ELF-1 (cell line): ENCODE measurements at places on chromosomes 5 and 9.

- peak; percentile 96 for DNase-seq
Measured at GRCh38 chr5:16178745-16179372, 732 bp downstream of the MARCHF11 start.

DNA sequence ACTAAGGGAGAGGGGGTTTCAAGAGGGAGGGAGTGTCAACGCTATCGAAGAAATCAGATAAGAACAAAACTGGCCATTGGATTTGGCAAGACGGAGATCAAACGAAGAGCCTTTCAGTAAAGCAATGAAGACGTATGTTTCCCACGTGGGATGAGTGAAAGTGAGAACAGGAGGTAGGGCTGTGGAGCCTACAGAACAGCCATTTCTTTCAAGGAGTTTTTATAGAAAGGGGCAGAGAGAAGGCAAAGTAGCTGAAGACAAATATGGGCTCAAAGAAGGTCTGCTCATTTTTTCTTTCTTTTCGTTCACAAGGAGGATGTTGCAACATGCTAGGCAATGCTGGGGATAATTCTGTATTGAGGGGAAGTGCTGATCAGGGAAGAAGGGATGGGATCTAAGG, 98.3 kb downstream of the SUSD1 start:
- no peak for DNase-seq

DNA sequence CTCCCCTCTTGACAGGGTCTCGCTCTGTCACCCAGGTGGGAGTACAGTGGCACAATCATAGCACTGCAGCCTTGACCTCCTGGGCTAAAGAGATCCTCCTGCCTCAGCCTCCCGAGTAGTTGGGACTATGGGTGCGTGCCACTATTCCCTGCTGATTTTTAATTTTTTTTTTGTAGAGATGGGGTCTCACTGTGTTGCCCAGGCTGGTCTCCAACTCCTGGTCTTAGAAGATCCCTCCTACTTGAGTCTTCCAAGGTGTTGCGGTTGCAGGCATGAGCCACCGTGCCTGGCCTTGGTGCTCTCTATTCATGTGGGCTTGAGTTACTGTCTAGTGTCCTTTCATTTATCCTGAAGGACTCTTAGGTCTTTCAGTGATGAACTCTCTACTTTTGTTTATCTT, 24.1 kb downstream of the EHMT1 start:
- DNase-seq = no peak

- DNase-seq = no peak
Measured at GRCh38 chr5:170262061-170263045, 29.6 kb downstream of the C5orf58 start.

DNA sequence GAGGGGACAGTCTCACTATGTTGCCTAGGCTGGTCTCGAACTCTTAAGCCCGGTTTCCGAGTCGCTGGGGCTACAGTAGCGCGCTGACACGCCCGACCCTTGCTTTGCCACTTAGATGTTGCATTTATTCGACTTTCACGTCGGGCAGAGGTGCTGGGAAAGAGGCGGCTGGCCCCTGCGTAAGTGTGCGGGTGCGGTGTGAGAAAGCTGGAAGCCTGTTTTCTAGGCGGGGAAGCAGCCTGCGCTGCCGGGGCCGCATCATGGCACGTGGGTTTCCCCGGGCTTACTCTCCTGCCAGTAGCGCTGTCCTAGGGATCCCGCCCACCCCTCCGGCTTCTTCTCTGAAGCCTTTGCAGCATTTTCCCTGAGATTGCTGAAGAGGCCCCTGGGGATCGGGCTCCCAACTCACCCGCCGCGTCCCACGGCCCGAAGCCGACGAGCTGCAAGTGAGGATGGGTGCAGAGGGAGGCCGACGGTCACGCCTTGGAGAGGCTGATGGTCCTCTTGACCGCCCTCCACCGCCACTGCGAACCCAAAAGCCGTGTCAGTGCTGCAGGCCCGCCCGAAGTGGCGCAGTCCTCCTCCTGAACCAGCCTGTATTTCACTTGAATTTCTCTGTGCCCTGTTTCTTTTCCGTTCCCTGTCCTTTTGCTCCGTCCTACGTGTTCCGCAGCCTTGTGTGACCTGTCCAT, 5.8 kb upstream of the TRIM41 start:
- peak; percentile 79 for DNase-seq

GRCh38 chr9:115189686-115190085, 71.7 kb upstream of the TNC start:
- DNase-seq = no peak

- no peak for DNase-seq
Measured at GRCh38 chr5:135153259-135153658, 119.2 kb upstream of the PITX1 start.

GRCh38 chr5:91532281-91532680, 149.2 kb upstream of the ARRDC3 start:
- DNase-seq = no peak

DNA sequence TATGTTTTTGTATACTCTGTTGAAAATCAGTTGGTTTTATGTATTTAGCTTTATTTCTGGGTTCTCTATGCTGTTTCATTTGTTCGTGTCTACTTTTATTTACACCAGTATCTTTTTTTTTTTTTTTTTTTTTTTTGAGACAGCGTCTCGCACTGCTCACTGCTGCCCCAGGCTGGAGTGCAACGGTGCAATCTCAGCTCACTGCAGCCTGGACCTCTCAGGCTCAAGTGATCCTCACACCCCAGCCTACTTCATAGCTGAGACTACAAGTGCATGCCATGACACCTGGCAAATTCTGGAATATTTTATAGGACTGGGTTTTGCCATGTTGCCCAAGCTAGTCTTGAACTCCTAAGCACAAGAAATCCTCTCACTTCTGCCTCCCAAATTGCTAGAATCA, 869.4 kb upstream of the CDH6 start:
- no peak for DNase-seq

DNA sequence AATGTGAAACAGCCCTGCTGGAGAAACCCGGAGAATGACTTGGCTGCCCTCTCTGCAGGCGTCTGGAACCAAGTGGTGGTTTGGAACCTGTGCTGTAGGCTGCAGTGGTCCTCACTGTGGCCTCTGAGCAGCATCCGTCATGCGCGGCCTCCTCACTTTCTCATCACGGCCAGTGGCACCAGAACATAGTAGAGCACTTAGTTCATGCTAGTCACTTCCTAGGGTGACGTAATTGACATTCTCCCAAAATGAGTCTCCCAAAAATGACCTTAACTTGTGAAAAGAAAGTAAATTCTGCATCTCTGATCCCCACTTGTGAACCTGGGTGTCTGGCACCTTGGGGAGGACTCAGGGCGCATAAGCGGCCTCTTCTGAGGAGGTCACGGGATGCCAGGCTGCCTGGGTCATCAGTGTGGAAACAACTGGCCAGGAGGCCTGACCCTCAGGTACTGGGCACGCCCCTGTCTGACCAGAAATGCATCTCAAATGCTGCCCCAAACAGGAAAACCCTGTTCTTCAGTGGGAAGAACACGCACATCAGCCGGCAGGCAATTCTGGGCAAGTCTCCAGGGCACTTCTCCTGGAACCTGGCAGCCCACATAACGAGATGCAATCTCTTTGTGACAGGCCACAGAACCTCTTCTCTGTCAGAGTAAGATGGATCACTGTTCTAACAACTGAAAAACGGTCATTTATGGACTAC, 36.6 kb upstream of the SPTLC1 start:
- peak; percentile 77 for DNase-seq

DNA sequence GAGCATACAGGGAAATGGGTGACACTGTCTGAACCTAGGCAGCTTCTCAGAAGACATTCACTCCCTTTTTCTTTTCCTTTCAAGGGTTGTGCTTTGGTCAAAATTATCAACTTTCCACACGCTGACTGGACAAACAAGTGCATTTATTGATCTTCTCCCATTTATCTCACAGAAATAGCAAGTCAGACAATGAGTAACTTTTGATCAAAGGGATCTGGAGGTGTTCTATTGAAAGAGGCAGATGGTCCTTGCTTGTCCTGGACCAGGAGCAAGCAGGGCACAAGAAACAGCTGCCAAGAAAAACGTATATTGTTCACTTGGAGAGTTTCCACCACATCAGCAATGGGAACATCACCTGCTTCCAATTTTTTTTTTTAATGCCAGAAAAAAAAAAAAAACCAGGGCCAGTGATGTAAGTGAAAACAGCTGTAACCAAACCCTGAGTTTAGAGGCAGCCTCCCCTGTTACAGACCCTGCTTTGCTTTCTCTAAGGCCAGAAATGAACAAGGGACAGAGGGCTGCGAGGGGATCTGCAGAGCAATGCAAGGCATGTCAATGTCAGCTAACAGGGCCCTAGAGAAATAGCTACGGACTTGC, 79.8 kb downstream of the NIPSNAP3B start:
- DNase-seq = no peak

- DNase-seq = no peak
Measured at GRCh38 chr9:24614070-24614469, 68.4 kb upstream of the IZUMO3 start.

DNA sequence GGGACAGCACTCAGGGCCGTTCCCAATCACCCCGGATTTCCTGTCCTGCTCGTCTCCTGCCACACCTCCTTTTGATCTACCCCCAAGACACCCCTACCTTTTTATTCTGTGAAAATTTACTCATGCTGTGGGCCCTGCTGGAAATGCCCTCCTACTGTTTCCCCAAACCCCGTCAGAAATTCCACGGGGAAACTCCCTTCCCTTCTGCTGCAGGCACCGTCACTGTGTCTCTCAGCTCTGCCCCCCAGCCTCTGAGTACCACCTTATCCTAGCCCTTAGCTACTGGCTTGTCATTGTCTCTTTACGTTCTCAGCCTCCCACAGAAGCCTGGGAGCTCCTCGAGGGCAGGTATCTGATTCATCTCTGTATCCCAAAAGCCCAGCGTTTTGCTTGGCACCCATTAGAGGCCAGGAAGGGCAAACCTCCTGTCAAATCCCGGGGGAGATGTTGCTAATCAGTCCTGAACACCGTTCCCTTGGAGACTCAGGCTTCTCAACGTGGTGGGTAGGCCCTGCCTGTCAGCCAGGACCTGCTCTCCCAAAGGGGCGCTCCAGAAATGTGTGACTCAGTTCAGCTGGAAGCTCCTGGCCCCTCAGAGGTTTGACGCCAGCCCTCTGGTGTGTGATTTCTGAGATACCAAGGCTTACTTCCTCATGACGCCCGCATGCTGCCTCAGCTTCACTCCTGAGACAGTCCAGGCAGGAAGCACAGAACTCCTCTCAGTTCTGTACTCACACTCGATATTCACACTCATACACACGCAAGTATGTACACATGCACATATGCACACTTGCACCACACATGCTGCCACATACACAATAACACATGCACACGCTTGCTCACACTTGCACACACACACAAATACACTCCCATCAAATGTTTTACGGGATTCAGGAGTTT, 50.7 kb upstream of the GRHPR start:
- peak; percentile 28 for DNase-seq
